ENCODE measurements at places on chromosomes 11 and 22.

DNA sequence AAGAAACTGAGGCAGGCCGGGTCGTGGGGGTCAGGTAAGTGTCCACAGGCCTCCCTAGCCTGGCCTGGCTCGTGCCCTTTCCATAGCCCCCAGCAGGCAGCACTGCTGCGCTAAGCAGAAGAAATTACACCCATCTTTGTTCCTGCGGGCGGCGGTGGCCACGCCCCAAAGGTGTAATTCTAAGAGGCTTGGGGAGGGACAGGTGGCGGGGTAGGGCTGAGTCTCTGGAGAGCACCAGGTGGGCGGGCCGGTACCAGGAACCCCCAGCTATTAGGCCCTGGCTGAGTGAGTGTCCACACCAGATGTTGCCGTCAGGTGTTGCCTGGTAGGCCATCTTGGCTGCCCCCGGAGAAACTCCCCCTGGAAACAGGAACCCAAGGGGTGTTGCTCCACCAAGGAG lies 12.3 kb upstream of the ARAP1 start:
- DNase-seq = no peak

DNA sequence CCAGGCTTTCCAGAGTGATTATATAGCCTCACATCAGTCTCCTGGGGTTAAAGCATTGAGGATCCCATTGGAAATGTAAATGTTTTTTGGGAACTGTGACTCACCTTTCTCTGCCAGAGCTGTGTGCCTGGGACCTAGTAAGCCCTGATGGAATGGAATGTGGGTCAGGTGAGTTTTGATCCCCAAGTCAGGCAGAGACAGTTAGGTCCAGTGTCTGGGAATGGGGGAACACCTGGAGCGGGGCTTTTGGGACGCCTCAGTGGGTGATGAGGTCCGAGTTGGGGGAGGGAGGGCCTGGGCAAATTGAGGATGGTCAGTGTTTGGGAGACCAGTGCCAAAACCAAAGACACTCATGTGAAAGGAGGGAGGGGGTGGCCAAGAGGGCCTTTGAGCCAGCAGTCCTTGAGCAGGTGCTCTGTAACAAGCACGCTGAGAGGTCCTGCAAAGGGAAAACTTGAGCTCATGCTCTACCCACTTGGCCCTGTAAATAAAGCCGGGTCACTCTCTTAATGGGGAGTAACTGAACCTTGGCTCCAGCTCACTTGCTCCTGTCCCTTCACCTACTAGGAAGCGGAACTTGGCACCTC lies 104.7 kb downstream of the NAV2 start:
- no peak for DNase-seq

GRCh38 chr22:43085658-43086606 lies 3.3 kb downstream of the TTLL1 start:
- no peak for DNase-seq

DNA sequence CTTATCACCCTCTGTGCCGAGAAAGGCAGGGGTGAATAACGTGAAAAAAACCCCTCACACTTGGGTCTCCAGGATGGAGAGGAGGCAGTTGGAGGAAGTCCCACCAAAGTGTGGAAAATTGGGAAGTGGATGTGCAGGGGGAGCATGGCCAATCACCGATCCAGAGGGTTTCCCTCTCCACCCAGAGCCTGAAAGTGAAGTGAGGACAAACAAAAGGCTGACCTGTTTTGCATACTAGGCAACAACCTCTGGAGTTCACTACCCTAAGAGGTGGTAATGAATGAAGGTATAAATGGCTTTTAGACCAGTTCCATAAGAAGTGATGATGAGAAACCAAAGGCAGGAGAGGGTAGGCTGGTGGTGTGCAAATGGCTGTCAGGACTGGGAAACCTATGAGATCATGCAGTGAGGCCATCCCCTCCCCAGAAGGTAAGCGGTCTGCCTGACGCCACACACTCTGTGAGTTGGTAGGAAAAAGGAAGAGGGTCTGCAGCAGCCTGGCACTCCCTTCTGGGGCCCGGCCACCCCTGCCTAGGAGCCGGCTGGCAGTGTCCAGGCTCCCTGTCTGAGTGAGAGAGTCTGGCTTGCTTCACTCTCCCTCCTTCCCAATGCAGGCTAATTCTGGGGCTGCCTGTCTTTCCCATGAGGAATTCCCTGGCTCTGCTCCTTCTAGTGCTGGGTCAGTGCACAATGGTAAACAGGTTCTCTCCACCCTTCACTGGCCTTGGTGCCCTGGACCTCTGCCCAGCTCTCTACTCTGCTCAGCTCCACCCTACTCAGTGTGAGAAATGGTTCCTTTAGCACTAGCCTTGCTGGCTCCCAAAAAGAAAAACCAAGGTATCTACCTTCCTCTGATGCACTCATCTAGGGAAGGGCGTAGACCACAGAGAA lies 15.6 kb downstream of the TBC1D10A start:
- DNase-seq = no peak

GRCh38 chr11:35605706-35606105 lies 12.6 kb upstream of the FJX1 start:
- DNase-seq = no peak

GRCh38 chr22:34534101-34534500 lies 531.9 kb upstream of the ISX start:
- no peak for DNase-seq

GRCh38 chr11:84720706-84721402 lies 906.3 kb downstream of the DLG2 start:
- DNase-seq = no peak

GRCh38 chr11:41121600-41121999 lies 337.9 kb downstream of the LRRC4C start:
- DNase-seq = no peak

- DNase-seq = no peak
Observed at GRCh38 chr11:118917481-118918127, 8.1 kb downstream of the BCL9L start.

DNA sequence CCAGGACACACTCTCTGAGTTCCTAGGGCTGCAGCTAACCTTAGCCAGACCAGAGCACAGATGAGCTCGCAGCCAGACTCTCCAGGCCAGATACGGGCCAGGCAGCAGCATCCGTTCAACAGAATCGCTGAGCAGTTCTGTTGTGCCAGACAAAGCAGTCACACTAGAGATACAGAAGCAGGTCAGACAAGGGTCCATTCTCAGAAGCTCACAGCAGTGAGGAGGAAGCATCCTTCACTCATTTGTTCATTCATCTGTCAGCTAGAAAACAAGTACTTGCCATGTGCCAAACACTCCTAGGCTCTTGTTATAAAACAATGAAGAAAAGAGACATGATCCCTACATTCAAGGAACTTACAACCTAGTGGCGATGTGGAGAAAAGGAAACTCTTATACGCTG lies 2.6 kb downstream of the LMO2 start:
- DNase-seq = no peak

DNA sequence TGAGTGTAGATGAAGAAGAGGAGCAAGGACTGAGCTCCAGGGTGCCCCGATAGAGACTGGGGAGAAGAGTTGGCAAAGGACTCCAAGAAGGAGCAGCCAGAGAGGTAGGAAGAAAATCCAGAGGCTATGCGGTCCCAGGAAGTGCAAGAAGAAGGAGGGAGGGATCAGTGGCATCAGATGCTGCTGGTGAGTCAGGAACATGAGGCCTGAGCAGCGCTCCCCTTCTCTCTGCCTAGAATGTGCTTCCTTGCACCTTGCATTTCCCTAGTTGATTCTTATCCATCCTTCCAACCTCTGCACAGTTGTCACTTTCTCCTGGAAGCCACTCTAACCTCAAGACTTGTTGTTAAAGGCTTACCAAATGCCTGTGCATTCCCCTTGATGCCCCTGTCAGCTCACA lies 21.3 kb downstream of the KCNC1 start:
- no peak for DNase-seq

DNA sequence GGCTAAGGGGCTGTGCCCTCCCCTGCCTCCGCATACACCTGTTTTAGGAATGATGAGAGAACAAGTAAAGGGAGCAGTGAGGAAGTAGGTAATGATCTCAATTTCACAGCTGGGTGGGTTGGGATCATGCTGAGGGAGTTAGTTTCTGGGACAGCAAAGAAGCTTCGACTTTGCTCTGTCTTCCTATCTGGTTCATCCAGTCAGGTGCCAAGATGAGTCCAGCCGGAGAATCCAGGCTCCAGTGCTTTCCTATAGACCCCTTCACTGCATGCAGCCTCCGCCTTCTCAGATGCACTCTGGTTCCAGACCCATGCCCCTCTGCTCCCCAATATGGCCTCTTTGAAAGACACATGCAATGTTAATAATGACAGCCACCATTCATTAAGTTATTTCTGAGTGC lies 119.1 kb upstream of the NCAM1 start:
- DNase-seq = no peak

- no peak for DNase-seq
Observed at GRCh38 chr22:28171115-28171514, 252.1 kb upstream of the PITPNB start.

DNA sequence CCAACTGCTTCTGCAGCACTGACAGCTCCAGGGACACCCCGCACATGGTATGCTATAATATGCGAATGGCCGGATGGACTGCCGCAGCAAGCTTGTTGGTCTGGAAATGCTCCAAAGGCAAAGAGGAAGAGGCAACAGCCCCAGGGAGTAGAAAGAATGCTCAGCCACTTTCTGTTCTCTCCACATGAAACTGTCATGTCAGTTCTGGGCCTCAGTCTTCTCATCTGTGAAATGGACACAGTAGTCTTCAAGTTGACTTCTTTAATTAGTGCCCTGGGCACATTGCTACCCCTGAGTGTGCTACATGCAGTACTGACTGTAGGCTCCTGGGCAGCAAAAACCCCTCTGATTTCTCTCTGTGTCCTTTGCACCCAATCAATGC lies 19.9 kb downstream of the IL10RA start:
- no peak for DNase-seq

DNA sequence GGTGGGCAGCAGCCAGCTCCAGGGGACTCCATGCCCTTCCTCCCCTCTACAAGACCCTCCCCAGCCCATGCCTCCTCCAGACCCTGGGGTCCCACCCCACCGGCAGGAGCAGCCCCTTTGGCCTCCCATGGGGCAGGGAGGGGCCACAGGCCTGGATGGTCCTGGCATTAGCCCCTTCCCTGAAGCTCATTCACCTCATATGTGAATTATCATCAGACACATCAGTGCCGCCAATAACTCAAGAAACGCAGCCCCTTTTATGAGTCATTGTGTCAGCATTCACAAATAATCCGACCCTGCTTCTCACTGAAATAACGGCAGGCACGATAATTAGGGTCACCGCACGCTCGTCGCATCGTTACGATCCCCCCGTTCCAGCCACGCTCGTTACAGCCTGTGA lies 124.2 kb downstream of the BRD1 start:
- DNase-seq = no peak

DNA sequence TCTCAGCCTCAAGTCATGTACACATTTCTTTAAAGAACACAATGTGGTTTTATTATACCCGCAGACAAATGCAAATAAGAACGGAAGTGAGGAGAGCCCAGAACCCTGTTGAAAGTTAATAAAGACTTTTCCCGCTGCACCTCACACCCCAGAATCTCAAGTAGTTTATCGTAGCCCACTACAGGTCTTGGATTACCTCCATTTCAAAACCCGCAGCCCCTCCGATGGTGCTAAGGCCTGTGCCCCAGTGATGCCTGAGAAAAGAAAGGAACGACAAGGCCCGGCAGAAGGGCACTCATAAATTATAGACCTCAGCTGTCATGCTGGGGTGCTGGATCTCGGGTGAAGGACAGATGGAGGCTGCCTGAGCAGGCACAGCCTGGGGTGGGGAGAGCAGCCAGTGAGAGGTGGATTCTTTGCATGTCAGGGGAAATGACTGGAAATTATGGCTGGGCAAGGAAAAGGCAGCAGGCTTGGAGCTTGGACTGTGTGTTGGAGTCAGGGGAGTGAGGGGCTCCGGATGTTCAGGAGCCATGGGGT lies 354.1 kb downstream of the NTM start:
- no peak for DNase-seq

DNA sequence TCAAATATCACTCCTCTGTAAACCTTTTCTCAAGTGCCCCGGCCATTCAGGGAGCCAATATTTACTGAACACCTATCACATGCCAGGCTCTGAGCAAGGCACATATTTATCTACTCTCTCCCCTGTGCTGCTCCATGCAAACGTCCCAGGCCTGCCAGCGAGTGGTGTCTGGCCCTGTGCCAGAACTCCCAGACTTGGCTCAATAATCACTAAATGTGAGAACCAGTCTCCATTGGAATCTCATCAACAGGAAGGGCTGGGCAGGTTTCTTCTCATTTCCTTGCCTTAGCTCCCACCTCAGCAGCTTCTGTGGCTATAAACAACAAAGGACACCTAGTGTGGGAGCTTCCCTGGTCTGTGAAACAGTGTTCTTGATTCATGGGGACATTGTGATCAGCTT lies 21.7 kb downstream of the RASSF10 start:
- no peak for DNase-seq

DNA sequence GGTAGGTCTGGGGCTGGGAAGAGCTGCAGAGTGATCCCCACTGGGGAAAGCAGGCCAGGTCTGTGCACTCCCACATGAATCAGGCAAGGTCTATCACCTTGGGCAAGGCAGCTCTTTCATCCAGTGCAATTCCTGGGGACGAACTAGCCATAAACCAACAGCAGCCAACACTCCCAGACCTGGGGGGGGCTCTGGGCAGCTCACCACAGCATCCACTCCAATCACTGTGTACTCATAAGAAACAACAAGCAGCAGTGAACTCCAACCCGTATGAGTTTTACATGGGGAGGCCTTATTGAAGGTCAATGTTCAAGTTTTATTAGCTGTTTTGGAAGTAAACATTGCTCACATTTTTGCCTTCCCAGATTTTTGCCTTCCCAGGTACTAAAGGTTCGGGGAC lies 157.4 kb upstream of the NAV2 start:
- DNase-seq = no peak
